ENCODE measurements at places on chromosomes 16 and 17.

GRCh38 chr17:81924557-81925532, 2.7 kb downstream of the MAFG start:
- no peak for DNase-seq

DNA sequence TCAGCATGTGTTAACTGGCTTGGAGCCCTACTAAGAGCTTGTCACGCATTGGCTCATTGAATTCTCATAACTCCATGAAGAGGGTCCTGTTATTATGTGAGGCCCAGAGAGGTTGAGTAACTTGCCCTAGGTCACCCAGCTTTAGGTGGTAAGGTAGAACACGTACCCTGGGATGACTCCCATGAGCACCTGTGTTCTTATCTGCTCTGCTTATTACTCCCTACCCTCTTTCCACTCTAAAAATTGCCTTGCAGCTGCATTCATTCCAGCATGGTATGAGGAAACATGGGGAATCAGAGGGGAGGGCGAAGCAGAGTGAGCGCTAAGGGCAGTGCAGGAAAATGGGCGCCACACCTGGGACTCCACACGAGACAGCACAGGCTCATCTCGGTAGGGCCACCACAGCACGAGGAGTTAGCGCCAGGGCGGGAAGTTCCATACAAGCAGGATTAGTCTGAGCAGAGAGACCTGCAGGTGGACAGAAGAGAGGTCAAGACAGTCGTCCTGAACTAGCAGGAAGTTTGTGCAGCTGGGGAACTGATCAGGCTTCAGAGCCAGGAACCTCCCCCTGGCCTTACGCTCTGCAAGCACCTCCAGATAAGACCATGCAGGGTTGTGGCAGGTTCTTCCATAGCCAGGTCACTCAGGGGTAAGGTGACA, 10.1 kb downstream of the COPZ2 start:
- DNase-seq: no peak

DNA sequence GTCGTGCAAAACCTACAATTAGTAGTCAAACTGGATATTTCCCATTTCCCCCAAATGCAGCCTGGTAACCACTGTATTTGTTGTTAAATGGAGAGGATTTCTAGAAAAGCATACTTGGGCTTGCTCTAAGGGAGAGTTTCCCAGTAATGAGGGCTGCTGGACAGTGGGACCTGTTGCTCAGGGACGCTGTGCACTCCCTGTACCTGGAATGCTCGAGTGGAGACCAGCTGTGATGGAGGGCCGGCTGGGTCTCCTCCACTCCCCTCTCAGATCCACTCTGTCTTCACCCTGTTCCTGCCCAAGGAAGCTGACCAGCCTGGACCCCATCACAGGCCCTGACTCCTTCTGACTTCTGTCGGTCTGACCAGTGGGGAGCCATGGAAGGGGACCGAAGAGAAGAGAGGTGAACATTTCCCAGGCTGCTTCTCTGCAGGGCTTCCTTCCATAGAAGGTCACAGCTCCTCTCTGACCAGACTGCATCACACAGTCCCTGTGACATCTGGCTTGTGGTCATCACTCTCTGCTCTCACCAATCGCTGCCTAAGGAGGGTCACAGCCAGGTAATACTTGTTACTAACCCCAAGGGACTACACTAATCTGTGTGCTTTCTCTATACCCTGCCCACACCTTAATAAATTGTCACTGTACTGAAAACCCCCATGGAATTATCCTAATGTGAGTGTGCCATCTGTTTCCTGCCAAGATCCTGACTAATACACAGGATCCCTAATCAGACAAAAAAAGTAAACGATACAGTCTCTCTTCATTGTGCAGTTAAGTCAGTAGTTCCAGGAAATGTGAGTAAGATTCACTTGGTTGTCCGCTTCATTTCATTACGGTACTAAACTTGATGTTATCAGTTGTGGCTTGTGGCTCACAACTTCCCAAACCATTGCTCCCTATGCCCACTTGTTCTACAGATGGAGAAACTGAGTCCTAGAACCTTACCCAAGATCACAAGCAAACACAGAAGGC, 102.4 kb downstream of the CCT6B start:
- DNase-seq: no peak

DNA sequence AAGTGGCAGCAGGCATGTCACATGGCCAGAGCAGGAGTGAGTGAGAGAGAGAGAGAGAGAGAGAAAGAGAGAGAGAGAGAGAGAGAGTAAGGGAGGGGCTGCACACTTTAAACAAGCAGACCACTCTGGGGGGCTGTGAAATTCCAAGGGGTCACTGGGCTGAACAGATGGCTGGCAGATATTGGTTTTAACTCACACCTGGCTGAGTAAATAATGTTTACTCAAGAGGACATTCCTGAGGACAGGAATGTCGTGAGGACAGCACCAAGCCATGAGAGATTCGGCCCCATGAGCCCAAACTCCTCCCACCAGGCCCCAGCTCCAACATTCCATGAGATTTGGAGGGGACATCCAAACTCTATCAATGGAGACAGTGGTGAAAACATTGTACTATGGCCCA, 269.7 kb downstream of the CBLN1 start:
- DNase-seq: no peak

GRCh38 chr16:67170168-67170948, at the start of gene NOL3:
TSS of gene NOL3 (plus strand) at chr16:67170538.
- DNase-seq: no peak

GRCh38 chr17:65065906-65066305, 9.4 kb upstream of the GNA13 start:
- DNase-seq: no peak

DNA sequence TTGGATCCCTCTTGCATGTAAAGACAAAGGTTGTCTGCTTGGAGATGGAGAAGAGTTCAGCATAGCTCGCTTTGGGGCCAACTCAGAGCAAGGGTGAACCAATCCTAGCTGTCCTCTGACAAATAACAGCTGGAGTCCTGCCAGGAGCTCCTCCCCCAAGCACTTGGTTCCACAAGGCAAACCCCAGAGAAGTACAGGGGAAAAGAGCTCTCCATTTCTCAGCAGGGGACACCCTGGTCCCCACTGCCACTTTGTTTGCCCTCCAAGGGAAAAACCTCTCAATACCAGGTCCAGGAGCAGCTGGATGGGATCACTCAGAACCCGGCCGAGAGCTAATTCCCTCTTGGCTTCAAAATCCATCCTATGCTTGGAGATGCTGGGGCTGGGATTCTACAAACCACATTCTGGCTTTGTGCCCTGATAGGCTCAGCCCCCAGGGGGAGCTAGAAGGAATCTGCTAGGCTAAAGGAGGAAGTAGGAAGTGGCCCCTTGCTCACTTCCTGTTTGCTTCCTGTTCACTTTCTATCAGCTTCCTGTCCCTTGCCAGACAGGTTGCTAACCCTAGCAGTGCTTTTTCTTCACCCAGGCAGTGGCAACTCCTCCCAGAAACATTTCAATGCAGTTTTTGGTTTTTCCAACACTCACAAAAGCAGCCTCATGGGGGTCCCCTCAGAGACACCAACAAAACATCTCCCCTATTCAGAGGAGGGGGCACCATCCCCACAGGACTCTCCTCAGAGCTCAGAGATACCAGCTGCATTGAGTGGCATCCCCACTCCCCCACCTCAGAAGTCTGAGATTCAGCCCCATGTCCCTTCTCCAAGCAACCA, 30.7 kb downstream of the CDRT4 start:
- peak; percentile 15 for DNase-seq

DNA sequence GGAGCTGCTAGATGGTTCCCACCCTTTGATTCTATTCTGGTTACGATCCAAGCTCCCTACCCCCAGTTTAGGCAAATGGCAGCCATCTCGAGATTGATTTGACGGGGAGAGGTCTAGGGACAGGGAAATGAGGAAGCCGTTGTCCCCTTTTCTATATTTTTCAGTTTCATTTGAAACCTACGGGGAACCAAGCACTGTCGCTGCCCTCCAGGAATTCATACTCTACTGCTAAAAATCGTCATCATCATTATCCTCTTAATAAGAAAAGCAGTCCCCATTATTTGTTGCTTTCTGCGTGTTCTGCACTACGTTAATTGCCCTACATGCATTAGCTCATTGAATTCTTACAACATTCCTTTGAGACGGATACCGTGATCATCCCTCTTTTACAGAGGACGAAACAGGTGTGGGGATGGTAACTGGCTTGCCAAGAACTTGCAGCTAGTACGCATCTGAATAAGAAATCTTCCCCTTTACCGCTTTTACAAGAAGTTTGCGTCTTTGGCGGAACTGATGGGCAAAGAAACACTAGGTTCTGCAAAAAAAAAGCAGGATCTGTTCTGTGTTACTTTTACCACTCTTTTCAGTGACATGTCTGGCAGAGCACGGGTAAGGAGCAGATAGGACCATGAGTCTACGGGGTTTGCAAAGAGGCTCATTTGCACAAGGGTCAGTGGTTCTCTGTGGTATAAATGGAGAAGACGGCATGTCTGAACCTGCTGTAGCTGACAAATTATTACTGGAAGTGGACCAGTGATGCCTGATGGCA, 1.1 kb downstream of the CCP110 start:
- no peak for DNase-seq

DNA sequence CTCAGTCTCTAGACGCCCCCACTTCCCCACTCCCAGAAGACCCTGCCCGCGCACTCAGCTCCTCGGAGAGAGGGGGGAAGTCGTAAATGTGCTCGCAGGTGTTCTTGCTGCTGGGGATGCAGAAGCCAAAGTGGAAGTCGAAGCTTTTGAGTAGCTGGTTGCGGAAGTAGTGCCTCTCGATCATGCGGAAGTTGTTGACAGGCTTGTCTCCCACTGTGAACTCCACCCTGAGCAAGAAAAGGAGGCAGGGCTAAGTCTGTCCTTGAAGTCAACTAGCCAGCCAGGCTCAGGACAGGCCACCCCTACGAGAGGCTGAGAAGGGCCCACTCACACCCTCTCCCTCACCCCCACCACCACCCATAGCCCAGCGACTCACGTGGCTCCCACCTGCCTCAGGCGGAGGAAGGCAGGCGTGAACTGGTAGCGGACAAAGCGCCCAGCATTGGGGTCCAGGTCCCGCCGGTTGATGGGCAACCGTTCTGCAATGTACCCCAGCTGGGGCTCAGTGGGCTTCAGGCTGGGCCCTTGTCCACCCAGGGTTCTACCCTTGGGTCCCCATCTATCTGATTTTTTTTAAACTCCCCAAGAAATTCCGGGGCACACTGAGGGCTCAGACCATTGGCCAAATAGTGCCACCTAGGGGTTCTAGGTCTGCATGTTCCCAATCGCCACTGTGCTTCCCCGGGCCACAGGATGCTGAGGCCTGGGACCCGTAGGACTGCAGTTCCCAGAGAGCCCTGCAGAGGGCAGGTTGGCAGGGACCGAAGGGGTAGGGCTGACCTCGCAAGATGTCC, 4.6 kb downstream of the UNC119 start:
- no peak for DNase-seq
